Chondrocyte (in vitro differentiated cells): ENCODE measurements at places on chromosomes 2 and 18. TPM values are rescaled to one million over a fixed set of nuclear protein-coding genes. Genes with fewer than 3 reads are reported as not detected.

CDH20 gene
- total RNA-seq: not detected in 3 replicates

ESPNL gene
- 0.07 to 0.17 TPM (median 0.15 TPM) in 3 replicates for total RNA-seq

FER1L5 gene
- not detected in 3 replicates for total RNA-seq

COPS8 gene
- total RNA-seq: 62.3 to 109 TPM (median 65.8 TPM) in 3 replicates

RMDN2 gene
- total RNA-seq: 8.1 to 13.2 TPM (median 8.2 TPM) in 3 replicates

OTOS gene
- not detected in 3 replicates for total RNA-seq

CHMP1B gene
- 28.5 to 32.5 TPM (median 31.3 TPM) in 3 replicates for total RNA-seq

ADCYAP1 gene
- not detected in 3 replicates for total RNA-seq

ATRAID gene
- 79.0 to 116 TPM (median 91.2 TPM) in 3 replicates for total RNA-seq

C1D gene
- total RNA-seq: 11.9 to 16.2 TPM (median 13.7 TPM) in 3 replicates

- DNase-seq: no peak
These were observed 54.2 kb upstream of the ZSWIM2 start for GRCh38 chr2:186903216-186903615.

DNA sequence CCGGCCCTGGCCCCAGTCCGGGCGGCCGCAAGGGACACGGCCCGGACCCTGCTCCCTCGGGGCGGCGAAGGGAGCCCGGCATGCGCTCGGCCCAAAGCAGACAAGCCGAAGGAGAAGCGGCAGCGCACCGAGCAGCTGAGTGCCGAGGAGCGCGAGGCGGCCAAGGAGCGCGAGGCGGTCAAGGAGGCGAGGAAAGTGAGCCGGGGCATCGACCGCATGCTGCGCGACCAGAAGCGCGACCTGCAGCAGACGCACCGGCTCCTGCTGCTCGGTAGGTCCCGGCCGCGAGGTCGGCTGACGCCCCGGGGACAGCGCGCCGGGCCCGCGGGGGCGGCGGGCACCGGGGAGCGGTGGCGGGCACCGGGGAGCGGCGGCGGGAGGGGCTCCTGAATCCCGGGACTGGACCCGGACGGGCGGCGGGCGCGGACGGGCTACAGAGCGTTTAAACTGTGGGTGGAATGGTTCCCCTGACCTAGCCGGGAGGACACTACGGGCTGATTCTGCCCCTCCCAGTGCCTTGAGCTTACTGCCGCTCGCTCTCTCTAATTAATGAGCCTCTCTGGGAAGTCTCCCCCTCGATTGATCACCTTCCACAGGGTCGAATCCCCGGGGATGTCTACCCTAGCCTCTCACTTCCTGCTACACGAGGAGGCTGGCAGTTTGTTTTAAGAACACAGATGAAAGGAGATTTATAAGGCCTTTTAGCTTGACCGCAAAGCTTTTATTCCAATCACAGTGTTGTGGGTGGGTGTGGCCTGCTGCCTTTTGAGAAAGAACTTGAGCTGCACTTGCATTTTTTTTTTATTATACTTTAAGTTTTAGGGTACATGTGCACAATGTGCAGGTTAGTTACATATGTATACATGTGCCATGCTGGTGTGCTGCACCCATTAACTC lies 853 bp downstream of the GNAL start:
- no peak for DNase-seq

GRCh38 chr2:190763901-190764514 lies 115.1 kb downstream of the NAB1 start:
- DNase-seq: no peak

GRCh38 chr2:204545861-204546735 lies 823 bp downstream of the PARD3B start:
- DNase-seq: peak; percentile 80

GRCh38 chr2:105800036-105800713 lies 55.5 kb downstream of the NCK2 start:
- DNase-seq: no peak

DNA sequence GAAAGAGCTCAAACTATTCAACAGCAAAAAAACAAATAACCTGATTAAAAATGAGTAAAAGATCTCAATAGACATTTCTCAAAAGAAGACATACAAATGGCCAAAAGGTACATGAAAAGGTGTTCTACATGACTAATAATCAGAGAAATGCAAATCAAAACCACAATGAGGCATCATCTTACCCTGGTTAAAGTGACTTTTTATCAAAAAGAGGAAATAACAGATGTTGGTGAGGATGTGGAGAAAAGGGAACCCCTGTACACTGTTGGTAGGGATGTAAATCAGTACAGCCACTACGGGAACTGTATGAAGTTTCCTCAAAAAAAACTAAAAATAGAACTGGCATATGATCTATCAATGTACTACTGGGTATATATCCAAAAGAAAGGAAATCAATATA lies 39.8 kb upstream of the TMEM163 start:
- DNase-seq: no peak

DNA sequence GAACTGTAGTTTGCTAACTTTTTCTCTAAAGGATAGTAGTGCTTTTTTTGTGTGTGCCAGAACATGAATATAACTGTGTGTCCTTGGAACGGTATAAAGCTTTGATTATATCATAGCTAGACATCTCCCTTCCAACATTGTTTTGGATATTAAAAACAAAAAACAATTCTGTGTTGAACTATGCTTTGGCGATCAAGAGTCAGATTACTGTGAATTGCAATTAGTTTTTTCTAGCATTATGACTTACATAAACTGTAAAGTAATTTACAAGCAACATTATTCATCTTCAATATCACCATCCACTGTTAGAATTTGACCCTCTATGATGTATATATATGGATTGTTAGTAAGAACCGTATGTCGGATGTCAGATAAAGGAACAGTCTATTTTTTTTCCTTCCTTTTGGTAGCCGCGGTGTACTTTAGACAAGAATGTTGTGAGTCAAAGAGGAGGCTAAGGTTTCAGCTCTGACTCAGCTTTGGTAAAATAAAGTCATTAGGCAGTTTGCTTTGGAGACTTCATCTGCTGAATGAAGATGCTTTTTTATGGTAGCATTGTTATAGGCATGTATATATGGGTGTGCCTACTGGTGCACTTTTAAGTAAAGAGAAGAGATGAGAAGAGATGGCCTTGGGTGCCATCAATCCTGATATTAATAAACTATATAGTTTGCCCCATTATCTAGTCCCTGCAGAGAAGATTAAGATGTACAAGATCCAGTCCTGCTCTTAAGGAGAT lies 76.4 kb downstream of the LTBP1 start:
- no peak for DNase-seq

DNA sequence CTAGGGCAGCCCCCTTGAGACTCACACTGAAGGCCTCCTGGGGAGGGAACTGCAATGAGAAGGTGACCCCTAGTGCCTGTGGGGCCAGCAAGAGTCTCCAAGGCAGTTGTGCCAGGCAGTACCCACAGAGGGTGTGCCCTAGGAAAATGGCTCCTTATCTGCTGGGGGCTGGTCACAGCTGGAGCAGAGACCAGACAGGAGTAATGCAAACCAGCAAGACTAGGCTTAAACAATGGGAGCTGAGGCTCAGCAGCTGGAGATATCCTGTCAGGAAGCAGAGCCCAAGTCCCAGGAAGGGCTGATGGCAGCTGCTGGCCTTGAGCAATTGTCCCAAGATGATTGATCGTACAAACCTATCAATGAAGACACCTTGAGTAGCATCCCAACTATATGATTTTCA lies 26.8 kb upstream of the E2F6 start:
- DNase-seq: no peak

GRCh38 chr2:24749069-24749691 lies 44.0 kb downstream of the PTRHD1 start:
- DNase-seq: no peak

DNA sequence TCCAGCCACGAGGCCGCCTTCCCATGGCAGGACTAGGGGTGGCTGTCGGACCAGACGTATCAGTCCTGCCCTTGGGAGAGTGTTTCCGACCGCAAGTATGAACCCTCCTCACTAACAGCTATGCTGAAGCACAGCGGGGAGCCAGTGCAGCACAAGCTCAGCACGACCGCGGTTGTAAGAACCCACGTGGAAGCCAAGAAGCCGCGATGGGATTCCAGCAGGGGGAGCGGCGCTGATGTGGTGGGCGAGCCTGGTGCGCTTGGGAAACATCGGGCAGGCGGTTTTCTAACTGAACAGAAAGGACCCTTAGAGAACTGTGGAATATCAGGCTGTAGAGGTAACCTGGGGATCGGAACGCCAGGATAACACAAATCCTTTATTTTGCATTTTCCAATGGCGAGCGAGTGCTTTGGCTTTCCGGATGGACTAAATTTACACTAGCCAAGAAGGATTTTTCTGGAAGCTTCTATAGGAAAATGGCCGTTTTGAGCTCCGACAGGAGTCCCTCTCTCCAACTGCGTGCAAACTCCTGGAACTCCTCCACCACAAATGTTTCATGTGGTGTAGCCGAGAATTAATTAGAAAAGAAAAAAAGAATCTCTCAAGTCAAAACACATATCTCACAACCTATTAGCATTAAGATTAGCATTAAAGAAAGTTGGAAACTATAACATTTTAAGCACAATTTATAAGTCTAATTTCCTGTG lies 132.0 kb upstream of the MYCN start:
- no peak for DNase-seq

DNA sequence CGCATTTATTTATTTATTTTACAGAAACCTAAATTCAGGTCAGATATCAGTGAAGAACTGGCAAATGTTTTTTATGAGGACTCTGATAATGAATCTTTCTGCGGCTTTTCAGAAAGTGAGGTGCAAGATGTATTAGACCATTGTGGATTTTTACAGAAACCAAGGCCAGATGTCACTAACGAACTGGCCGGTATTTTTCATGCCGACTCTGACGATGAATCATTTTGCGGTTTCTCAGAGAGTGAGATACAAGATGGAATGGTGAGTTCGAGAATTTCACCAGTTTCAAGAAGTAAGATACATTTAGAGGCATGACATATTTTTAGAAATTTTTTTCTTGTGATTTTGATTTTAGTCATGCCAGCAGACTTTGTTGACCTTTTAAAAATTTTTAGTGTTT lies 4.6 kb downstream of the CDCA7 start:
- no peak for DNase-seq

- DNase-seq: no peak
These were observed 24.1 kb downstream of the CIDEA start for GRCh38 chr18:12278215-12278671.

DNA sequence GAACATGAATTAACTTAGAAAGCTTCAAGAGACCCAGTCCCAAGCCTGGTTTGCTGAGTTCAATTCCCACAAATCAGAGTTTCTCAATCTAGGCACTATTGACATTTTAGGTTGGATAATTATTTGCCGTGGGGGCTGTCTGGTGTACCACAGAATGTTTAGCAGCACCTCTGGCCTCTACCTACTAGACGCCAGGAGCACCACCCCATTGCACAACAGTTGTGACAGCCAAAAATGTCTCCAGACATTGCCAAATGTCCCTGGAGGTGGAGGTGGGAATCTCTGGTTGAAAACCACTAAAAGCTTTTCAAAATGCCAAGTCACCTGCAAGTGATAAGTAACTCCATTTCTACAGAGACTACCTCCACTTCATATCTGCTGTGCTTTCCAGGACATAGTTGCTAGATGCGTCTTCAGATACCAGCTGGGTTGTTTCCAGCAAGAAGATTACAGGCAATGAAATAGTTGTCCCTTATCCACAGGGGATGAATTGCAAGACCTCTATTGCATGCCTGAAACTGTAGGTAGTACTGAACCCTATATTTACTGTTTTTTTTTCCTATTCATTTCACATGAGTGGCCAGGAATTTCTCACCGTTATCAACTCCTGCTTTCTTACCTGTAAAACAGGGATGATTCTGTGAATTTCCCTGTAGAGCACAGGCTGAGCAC lies 554.3 kb downstream of the ZEB2 start:
- DNase-seq: no peak

GRCh38 chr2:20638646-20639430 lies 12.1 kb downstream of the HS1BP3 start:
- peak; percentile 74 for DNase-seq

DNA sequence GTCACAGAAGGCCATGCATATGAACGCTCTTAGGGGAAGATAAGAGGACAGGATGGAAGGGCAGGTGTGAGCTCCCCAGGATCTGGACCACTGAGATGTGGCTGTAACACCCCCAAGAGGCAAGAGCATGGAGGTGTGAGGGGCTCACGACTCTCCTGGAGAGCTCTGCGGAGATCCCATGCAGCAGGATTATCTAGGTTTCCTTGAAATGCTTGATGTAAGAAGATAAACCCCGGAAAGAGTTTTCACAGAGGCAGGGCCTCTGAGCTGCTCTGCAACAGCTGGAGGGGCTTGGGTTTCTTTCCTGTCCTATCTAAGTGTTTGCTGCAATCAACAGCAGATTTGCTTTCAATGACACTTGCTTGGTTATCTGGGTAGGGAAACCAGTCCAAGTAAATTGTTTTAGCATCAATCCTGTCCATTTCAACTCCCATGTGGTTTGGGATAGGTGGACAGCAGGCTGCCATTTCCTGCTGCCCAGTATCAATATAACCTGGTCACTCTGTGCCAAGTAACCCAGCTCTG lies 138.9 kb downstream of the SMAD2 start:
- DNase-seq: no peak

- no peak for DNase-seq
These were observed 1814.7 kb upstream of the CELF4 start for GRCh38 chr18:39380186-39380725.

DNA sequence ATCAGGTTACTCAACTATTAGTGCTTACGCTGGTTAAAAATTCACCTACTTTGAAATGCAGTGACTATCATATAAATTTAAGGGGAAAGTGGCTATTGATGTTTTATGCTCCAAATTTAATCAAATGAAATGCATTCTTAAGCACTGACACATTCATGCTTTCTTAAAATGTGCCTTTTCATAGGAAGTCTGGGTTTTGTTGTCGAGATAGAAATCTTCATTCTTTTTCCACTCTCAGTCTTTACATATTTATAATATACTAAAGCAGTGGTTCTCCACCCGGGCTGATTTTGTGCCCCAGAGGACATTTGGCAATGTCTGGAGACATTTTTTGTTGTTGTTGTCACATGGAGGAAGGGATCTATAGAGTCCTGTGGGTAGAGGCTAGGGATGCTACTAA lies 167.9 kb downstream of the PAX3 start:
- DNase-seq: no peak

DNA sequence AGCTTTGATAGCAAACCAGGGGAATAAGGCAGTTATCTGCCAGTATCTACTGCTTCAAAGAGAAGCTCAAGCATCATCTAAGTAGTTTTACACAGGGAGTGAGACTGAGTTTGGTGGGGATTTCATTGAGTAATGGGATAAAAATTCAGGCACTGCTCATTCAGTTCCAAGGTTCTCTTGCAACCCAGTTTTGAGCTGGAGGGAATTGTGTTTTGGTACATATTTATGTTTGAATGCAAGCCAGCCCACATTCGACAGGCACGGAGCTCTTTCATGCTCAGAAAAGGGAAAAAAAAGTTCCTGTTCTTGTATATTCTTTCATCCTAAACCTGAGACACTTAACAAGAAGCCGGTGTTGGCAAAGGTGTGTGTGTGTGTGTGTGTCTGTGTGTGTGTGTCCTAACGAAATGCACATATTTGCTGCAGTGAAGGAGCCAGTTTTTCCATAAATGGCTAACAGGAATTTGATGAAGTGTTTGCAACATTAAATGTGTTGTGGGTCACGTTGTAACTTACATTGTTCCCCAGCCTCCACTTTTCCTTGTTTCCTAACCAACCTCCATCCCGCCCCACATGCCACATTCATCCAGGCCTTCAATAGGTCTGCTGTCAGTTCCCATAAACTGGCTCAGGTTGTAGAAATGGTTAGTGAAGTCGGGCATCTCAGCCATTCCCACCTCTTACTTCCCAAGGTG lies 311.1 kb downstream of the TXNL1 start:
- no peak for DNase-seq

- DNase-seq: no peak
These were observed 100.1 kb downstream of the HRH4 start for GRCh38 chr18:24560511-24560981.
